Mesenteric fat pad (tissue), 1 donor: ENCODE measurements at places on chromosomes 11 and 22. TPM values are rescaled to one million over a fixed set of nuclear protein-coding genes. Genes with fewer than 3 reads are reported as not detected.

DNA sequence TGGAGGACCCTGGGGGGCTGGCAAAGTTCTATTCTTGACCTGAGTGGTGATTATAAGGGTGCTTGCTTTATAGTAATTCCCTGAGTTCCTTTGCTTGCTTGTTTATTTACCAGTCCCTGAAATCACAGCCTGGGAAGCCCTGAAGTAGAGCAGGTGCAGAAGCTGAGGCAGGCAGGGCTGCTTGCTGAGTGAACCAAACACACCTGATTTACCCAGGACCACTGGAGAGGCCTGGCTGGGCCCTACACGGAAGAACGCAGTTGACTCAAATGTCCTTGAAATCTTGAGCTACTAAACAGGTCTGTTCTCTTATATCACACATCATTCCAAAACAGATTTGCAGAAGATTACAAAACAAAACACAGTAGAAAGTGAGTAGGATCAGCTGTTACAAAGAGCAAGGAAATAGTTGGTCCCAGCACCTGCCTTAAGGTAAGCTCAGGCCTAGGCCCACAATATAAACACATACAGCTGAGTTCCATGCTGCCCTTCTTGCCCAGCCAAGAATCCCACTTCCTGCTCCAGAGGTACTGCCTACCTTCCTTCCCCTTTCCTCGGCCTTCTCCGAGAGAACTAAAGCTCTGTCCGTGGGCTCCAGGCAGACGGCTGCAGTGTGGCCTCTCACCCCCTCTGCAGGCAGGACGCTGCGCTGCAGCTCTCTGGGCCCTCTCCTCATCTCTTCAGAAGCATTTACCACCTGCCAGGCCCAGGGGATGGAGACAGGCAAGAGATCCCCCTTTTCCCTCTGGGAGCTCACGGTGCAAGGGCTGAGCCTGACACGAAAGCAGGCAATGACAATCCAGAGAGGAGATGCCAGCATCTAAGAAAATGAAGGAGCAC, 46.1 kb upstream of the SCUBE2 start:
- DNase-seq = no peak

The THYN1 gene
- total RNA-seq = 45.9 TPM

The GLYATL2 gene
- total RNA-seq = not detected

- no peak for DNase-seq
Observed at GRCh38 chr11:60718524-60719316, 5.8 kb upstream of the MS4A18 start.

The MMP12 gene
- total RNA-seq = 0.29 TPM

DNA sequence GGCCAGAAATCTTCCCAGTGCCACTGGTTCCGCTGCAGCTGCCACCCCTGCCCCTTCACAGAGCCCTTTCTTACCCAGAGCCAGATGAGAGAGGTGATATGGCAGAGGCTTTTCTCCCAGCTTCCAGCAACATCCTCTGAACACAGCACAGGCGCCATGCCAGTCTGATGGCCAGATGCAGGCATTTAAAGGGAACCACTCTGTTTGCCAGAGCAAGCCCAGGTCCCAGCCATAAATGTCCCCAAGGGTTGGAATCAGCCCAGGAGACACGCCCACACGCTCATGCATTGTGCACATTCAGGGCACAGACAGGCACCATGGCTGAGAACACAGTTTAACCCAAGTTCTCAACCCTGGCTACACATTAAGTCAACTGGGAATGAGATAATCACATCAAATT, 114.3 kb upstream of the CSNK2A3 start:
- no peak for DNase-seq

- no peak for DNase-seq
Observed at GRCh38 chr22:49447837-49448236, 379.8 kb downstream of the BRD1 start.
